Erythroblast (primary cell): ENCODE measurements at places on chromosomes 2 and 18.

DNA sequence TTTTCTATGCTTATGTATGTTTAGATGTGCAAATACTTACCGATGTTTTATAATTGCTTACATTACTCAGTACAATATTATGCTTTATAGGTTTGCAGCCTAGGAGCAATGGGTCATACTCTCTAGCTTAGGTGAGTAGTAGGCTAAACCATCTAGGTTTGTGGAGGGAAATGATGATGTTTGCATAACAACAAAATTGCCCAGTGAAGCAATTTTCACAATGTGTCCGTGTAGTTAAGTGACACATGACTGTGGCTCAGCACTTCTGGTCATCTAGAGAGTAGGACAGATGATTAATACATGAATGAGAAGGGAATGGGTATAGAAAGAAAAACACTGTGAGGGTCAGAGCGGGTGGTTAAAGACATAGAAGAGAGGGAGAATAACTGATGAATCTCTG, 2116.2 kb upstream of the PIK3C3 start:
- DNase-seq = no peak

GRCh38 chr18:2656237-2656980, 883 bp downstream of the SMCHD1 start:
- DNase-seq = peak; percentile 83

DNA sequence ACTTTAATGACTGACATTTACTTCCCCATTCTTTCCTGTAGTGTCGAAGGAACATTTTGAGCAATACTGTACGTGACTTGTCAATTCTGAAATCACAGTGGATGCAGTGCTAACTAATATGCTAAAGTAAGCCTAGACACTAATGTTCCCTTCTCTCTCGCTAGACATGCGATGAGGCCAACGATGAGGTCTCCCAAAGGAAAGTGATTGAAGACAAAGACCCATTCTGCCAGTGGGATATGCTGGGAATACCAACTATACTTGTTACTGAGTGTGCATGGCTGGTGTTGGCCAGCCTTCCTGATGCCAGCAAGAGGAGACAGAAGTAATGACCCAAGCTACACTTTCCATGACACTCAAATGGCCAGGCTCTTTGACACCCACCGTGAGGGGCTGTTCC, 2.5 kb upstream of the SERPINE2 start:
- no peak for DNase-seq

- DNase-seq = no peak
Measured at GRCh38 chr2:216604458-216604857, 28.8 kb upstream of the IGFBP2 start.

- DNase-seq = no peak
Measured at GRCh38 chr2:221073326-221074049, 498.6 kb downstream of the EPHA4 start.

- DNase-seq = no peak
Measured at GRCh38 chr18:12692206-12692605, 10.3 kb downstream of the CEP76 start.

- DNase-seq = no peak
Measured at GRCh38 chr2:236728916-236729670, 159.5 kb downstream of the ACKR3 start.

- peak; percentile 61 for DNase-seq
Measured at GRCh38 chr2:237692601-237693290, 65.4 kb downstream of the LRRFIP1 start.

DNA sequence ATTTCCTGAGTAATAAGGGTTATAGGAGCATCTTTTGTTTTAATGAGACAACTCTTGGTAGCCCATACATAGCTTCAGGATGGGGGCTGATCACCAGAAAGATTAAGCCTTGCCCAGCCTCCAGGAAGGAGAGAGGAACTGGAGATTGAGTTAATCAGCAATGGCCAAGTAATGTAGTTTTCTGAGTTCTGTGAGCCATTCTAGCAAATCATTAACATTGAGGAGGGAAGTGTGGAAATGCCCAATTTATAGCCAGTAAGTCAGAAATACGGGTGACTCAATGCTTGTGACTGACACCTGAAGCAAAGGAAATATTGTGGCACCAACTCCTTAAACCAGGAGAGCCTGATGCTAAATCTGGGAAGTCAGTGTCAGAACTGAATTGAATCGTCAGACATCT, 205.1 kb upstream of the SRD5A2 start:
- DNase-seq = no peak

DNA sequence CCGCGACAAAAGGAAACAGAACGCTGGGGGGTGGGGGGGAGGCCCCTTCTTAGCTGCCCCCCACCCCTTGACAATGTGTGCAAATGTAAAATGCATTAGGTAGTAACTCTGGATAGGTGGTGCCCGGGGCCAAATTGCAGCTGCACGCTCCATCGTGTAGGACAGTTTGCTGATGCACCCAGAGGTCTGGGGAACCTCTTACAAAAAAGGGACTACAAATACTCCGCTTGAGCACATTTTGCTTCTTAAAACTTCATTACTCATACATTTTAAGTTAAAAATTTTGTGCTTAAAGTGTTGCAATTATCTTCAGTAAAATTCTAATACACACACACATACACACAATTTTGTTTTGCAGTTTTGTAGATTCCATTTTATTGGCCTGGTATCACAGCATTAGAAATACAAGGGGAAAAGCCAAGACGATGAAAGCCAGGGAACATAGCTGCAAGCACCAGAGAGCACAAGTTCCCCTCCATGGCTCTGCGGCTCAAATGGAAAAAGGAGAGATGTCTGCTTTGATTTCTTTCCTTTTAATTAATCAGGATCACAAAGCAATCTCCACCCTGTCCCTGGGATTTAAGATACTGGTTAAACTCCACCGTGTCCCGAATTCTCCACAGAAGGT, 582.1 kb downstream of the ZEB2 start:
- DNase-seq = peak; percentile 53

- no peak for DNase-seq
Measured at GRCh38 chr18:28088477-28088876, 88.5 kb downstream of the CDH2 start.

DNA sequence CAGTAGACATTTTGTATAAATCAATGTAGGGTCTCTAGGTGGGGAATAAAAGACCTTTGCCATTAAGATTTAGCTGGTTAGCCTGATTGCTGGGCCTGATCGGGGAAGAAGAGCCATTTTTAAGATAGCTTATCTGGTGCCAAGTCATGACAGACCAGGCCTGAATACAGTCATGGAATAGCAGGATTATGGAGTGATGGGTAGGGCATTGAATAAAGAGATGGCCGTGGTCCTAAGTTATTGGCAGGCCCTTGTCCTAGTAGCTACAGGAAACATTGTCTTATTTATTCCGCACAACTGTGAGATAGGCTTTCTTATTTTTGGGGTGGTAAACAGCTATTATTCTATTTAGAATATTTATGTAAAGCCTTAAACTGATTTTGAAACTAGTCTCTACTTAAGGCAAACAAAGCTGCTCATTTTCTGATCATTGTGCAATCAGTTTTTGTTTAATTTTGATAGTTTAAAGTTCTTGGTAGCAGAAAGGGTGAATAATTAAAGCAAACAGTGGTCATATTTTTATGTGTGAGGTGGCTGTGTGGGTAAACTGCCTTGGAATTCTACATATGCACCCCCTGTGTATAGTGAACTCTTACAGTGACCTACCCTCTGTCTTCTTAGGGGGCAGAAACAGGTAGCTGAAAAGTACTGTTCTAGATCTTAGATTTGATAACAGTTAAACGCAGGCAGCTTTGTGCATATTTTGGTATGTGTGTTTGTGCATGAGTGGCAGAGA, 22.6 kb downstream of the ZNF236 start:
- DNase-seq = no peak

DNA sequence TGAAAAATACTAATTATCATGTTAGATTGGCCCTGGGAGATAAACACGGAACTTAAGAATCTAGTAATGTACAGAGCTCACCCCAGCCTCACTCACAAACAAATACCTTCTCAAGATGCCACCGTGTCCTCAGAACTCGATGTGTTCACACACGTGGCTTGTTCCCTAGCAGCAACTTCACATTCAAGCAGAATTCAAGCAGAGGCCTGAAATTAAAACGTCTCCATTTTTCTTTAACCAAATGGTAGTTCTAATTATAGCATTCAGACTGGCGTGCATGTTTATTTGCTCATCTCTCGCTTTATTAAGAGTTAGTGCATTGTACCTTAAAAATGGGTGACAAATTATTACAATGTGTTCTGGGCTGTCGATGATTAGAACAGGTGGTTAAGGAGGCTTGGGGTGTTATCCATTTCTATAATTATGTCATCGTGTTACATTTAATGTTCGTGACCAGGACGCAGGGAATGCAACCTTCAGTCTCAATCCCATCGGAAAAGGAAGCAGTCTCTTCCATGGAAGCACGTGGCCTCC, 57.3 kb upstream of the SLC66A3 start:
- DNase-seq = no peak

DNA sequence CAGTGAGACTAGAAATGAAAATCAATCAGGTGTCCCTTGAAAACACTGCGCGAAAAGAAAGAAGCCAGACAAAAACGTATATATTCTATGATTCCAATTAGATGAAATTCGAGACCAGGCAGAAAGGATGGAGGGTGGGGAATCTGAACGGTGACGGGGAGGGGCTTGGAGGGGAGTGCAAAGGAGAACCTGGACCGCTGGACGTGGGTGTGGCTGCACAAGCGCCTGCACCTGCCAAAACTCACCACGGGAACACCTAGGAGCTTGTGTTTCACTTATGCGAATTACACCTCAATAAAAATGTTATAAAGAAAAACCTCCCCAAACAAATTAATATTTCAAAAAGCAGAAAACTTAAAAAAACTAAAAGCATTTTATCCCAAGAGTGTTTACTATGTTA, 21.9 kb downstream of the THAP4 start:
- DNase-seq = no peak

DNA sequence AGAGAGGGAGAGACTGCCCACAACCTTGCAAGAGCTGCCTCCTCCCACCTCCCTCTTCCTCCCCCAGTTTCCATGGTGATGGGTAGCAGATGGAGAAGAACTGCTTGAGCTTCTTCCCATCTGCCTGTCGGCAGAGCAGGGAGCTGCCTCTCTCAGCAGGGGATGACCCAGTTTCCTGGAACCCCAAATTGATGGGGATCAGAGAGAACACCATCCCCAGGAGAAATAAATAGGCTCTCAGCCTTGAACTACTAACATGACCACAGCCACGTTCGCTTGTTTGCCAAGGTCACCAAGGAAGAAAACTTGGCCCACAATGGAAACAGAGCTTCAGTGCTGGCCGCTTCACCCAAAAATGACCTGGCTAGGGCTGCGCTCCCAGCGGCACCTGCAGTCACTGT, 82.2 kb downstream of the ADD2 start:
- no peak for DNase-seq

DNA sequence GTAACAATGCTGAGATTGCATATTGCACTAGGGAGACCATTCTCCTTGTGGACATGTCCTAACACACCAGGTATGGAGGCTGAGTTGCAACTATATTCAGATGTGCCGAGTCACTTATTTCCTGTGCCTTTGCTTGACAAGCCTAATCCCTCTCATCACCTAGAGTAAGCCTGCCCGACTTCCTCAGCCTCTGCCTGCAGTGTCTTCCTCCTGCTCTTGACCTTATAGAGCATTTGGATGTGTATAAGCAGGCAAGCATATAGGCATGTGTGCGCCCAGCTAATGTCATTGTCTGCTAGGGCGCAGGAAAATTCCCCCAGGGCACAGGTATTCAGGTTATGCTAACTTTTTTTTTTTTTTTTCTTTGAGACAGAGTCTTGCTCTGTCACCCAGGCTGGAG, 316.9 kb downstream of the CDH2 start:
- DNase-seq = no peak

- peak; percentile 70 for DNase-seq
Measured at GRCh38 chr2:23814963-23815362, 112.0 kb downstream of the ATAD2B start.

- no peak for DNase-seq
Measured at GRCh38 chr2:174591740-174592139, 5.9 kb downstream of the WIPF1 start.

DNA sequence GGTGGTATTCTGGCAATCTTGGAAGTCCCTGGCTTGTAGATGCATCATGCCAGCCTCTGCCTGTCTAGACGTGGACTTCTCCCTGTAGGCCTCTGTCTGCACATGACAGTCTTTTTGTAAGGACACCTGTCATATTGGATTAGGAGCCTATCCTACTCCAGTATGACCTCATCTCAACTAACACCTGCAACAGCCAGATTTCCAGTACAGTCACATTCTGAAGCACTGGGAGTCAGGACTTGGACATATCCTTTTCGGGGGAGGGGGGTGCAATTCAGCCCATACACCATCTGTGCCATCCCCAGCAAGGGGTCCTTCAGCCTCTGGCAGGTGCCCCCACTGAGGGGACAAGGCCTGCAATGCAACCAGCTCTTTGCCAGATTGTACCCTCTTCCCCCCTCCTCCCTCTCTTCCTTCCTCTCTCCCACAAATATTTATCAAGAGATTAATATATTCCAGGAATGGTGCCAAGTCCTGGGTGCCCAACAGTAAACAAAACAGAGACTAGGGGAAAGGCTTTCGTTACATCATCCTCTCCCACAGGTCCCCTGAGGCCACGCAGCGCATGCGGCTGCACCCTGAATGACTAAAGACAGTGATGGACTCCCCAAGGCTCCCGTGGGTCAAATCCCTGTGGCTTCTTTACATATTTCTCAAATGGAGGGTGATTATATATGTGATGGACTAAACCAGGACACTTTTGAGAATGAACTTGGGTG, 20.5 kb upstream of the MYCN start:
- no peak for DNase-seq

GRCh38 chr2:120763508-120763907, 27.8 kb downstream of the GLI2 start:
- no peak for DNase-seq

GRCh38 chr2:47211497-47212011, 56.4 kb upstream of the STPG4 start:
- DNase-seq = no peak

DNA sequence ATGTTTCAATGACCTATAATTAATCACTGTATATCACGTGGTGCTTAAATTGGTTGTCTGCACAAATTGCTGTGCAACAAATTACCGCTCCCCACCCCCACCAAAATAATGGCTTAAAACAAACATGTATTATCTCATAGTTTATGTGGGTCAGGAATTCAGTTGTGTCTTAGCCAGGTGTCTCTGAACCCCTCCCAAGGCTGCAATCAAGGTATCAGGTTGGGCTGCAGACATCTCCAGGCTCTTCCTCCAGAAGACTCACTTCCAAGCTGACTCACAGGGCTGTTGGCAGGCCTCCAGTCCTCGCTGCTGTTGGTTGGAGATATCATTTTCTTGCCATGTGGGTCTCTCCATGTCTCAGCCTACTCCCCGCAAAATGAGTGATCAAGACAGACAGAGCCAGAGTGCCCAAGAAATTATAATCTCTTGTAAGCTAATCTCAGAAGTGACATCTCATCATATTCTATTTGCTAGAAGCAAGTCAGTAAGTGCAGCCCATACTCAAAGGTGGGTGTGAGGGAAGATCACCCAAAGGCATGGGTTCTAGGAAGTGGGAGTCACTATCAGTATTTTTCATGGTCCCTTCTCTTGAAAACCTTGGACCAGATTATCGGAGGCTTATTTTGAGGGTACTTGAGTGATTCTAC, 38.4 kb downstream of the SPC25 start:
- peak; percentile 99 for DNase-seq

- no peak for DNase-seq
Measured at GRCh38 chr2:10371441-10372196, 68.9 kb downstream of the HPCAL1 start.
